ENCODE measurements at places on chromosomes 2 and 18.

DNA sequence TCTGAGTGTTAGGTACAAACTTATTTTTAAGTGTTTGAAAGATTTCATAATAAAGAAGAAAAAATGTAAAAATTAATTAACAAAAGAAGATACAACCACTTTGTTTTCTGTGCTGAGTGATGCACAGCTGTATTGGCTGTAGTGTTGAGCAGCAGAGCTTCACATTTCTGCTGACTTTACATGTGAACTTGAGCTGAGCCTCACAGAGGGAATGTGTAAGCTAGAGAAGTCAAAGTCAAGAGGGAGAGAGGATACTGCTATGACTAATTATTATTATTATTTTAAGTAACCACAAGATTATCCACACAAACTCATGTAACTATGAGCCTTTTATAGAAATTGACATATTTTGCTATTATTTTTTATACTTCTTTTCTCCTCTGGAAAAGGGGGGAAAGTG lies 159.1 kb upstream of the ZSWIM2 start:
- DNase-seq: no peak

DNA sequence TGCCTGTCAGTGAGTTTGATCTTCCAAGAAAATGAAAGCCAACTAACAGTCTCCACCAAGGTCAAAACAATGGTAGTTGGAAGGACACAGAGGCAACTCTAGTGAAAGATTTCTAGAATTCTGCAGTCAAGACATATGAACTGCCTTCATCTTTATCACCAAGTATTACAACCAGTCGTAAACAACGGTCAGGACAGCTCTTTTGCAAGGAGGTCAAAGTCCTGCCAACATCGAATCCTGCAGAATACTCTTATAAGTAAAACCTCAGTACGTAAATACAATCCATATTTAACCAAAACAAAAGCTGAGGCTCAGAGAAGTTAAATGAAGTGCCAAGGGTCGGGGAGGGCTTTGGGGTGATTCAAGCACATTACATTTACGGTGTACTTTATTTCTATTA lies 3.1 kb downstream of the FEZ2 start:
- no peak for DNase-seq

DNA sequence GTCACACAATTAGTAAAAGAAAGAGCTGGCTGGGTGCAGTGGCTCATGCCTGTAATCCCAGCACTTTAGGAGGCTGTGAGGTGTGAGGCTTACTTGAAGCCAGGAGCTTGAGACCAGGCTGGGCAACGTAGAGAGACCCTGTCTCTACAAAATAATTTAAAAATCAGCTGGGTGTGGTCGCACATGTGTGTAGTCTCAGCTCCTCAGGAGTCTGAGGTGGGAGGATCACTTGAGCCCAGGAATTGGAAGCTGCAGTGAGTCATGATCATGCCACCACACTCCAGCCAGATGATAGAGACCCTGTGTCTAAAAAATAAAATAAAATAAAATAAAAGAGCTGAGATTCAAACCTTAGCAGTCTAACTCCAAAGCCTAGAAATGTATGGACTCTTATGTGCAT lies 39.0 kb upstream of the NEDD4L start:
- DNase-seq: no peak

DNA sequence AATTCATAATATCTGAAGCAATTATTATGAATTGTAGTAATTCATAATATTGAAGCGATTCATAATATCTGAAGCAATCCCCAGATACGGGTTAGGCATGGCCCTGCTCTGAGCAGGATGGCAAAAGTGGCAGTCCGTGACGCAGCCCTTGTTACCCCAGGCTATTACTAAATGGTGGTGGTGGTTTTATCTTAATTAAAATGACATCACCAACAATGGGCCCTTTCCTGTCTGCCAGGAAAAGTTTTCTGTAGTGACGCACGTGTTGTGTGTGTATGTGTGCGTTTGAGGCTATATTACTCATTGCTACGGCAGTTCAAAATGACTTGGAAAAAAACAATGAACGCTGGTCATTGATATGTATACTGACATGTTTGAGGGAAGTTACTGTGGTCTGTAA lies 10.6 kb upstream of the MOCOS start:
- DNase-seq: no peak

DNA sequence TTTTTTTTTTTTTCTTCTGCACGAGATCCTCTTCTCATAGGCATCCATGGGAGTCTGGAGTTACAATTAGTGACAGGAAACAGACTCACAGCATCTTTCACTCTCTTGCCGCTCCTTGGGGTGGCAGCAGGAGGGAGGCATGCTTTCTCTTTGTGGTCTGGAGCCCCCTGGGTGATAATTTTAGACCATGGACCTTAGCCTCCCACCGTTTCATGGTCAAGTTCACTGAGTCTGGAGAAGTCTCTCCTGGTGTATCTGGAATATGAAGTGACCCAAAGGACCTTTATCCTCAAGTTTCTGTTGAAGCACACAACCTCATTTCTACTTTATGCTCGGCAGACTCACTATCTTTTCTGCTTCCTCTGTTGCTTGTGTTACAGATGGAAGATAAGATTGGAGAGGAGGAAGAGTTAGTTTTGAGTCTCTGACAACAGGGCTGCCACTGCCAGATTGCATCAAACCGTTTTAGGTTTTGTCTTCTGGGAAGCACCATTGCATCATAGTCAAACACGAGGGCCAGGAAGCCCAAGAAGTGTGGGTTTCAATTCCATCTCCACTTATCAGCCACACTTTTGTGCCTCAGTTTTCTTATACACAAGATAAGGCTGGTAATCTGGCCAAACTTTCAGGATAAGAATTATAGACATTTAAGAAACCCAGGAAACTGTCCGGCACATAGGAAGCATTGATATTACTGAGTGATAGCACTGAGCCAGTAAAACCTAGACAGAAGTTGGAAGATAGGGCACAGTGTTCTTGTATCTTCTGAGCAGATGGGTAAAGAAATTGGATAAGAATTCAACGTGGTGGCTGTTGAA lies 62.3 kb downstream of the ADCYAP1 start:
- DNase-seq: no peak

DNA sequence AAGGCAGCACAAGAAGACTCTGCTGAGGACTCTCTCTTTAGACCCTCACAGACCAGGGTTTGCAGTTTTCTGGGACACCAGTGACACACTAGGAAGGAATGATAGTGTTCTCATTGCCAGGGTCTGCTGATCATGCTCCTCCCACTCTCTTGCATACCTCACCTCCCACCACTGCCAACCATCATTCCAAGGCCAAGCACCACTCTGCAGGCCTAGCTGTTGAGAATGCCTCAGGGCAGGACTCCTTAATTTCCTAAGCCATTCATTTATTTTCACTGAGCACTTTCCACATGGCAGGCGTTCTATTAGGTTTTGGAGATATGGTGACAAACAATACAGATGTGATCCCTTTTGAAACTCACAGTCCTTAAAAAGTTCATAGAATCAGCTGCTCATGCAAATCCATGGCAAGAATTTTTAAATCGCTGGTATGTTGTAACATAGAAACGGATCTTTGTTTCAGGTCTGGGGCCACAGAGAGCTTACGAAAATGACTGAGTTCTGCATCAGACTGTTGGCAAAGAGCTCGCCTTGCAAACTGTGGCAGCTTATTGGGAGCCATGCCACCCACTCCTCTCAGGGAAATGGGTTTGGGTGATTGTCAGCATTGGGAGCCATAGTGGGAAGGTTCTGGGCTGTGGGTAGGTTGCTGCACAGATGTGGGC lies 78.5 kb downstream of the XDH start:
- DNase-seq: no peak
